Astrocyte (in vitro differentiated cells and primary cell): ENCODE measurements at places on chromosomes 12 and 14. TPM values are rescaled to one million over a fixed set of nuclear protein-coding genes. Genes with fewer than 3 reads are reported as not detected.

The OR4K17 gene
- total RNA-seq, result not detected in 2 replicates

GRCh38 chr12:63985456-63985855, 141.0 kb downstream of the SRGAP1 start:
- DNase-seq, result no peak

The OVCH1 gene
- total RNA-seq, result not detected in 2 replicates

The TROAP gene
- total RNA-seq, result 2.2 and 2.7 TPM in 2 replicates

GRCh38 chr12:58176296-58176869, 235.0 kb downstream of the ATP23 start:
- DNase-seq, result peak; percentile 3

- DNase-seq, result no peak
Observed at GRCh38 chr14:96739200-96739910, 57.8 kb upstream of the VRK1 start.

The RNF212B gene
- not detected in 2 replicates for total RNA-seq

- no peak for DNase-seq
Observed at GRCh38 chr12:102800565-102800964, 116.5 kb downstream of the PAH start.

The C12orf75 gene
- 130 and 163 TPM in 2 replicates for total RNA-seq

GRCh38 chr12:98909746-98910145, 264.7 kb downstream of the APAF1 start:
- DNase-seq, result no peak

The KRT78 gene
- total RNA-seq, result not detected in 2 replicates

DNA sequence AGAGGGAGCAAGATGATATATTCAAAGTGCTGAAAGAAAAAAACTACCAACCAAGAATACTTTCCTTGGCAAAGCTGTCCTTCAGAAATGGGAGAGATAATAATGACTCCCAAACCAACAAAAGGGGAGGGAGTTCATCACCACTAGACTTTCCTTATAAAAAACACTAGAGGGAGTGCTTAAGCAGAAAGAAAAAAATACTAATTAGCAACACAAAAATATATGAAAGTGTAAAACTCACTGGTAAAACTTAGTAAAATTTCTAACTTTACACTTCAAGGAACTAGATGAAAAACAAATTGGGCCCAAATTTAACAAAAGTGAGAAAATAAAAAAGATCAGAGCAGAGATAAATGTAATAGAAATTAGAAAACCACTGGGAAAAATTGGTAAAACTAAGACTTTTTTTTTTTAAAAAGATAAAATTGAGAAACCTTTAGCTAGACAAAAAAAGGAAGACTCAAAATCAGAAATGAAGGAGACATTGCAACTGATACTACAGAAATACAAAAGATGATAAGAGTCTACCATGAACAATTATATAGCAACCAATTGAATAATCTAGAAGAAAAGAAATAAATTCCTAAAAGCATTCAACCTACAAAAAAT, 60.4 kb upstream of the FAR2 start:
- DNase-seq, result no peak

DNA sequence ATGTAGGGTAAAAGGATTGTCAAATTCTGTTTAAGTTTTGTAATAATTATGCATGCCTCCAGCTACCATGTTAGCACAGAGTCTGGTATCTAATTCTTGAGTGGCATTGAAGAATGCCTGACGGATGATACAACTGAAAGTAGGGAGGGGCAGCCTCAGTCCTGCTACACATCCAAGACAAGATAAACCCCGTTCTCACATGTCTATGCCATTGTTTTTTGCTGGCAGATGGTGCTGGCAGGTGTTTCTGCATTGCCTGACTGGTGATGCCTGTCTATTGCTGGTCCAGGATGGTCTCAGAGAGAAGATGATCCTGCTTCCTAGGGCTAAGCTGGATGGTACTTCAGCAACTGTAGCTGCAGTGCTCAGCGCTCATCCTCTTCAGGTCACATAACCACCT, 245.8 kb upstream of the NAV3 start:
- DNase-seq, result no peak

GRCh38 chr12:24979329-24979728, 30.4 kb upstream of the BCAT1 start:
- DNase-seq, result no peak

The KRT82 gene
- total RNA-seq, result not detected in 2 replicates

DNA sequence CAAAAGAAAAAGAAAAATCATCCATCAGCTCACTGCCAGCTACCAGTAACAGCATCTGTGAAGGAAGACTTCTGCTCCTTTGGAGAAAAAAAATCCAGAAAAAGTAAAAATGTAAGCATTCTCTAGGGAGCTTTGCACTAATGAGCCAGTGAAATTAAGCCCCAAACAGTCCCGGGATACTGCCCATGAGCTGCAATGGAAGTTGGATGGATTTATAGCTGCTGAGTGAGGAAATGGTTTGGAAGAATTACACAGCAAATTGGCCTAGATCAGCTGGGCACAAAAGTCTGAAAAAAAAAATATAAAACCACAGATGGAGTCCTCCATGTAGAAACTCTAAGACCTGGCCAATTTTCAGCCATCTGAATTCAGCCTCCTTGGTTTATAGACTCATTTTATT, 462.9 kb upstream of the USP15 start:
- DNase-seq, result no peak

GRCh38 chr14:59870277-59871165, at the start of gene RTN1:
RTN1 (minus strand) TSS chr14:59870776; CDS start chr14:59870630, 146 bp downstream.
- peak; percentile 33 for DNase-seq

The TAS2R10 gene
- 0.27 and 0.29 TPM in 2 replicates for total RNA-seq

- DNase-seq, result no peak
Observed at GRCh38 chr14:61451491-61451890, 130.1 kb downstream of the PRKCH start.

GRCh38 chr14:44529026-44529425, 21.9 kb upstream of the FSCB start:
- peak; percentile 49 for DNase-seq

The TDRD9 gene
- not detected in 2 replicates for total RNA-seq

DNA sequence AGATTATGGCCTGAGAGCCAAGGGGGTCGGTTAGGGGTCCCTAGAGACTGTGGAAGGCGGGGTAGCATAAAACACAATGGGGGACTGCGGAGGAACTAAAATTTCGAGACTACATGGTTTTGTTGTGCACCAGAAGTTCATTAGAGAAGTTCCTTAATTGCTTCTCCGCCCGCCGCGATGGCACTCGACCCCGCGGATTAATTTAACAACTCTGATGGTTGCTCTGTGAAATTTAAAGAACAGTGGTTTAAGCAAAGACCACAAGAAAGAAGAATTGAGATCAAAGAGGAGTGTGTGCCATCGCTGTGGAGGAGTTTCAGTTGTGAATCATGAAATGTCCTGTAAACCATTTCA, 1.4 kb upstream of the CCDC88C start:
- DNase-seq, result no peak

DNA sequence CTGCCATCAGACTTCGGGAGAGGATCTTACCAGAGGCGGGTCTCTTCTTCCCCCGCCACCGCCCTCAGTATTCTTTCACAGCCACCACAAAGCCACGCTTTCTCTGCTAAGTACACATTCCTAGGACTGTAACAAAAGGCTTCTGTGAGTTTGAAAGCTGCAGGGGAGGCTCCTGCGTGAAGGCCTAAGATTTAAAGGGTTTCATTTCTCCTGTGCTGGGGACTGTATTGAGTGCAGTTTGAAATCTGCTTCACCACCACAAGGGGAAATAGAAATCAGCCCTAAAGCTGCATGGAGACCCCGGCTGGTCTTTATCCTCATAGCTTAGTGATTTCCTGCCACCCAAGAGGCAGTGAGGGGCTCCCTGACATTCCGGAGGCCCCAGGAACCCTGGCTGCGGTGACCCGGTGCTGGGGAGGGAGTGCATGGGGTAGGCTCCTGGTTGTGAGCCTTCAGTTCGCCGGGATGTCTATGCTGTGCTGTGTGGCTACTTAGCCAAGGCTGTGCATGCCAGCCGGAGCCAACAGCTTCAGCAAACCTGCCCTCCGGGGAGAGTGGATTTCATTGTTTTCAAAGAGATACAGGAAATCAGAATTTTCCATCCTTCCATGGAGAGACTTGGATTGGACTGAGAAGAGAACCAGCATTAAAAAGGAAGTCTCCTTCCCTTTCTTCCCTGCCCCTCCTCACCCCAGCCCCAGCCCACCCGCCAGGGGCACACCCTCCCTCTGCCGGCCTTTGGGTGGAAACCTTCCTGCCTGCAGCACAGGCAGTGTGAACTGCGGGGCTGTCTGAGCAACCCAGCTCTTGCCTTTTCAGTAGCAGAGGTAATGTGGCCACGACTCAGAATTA, 163.3 kb downstream of the ETV6 start:
- no peak for DNase-seq

The SLC24A4 gene
- not detected in 2 replicates for total RNA-seq

DNA sequence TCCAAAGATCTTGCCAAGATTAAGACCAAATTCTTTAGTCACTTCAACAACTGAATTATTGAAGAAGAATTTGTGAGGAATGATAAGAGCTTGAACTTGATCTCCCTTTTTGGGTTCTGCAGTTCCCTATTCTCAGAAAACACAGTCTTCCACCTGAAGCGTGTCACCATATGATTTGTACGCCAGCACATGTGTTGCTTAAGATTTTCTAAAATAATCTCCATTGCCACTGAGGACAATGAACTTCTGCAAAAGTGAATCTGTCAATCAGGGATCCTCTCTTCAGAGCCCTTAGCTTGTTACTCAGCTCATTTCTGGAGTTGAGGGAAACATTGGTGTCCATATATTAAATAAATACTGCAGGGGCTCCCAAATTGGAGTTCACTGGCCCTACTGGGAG, 4.2 kb upstream of the SPIC start:
- DNase-seq, result no peak

- no peak for DNase-seq
Observed at GRCh38 chr12:30301291-30301690, 394.4 kb downstream of the IPO8 start.

- no peak for DNase-seq
Observed at GRCh38 chr12:103495469-103496456, at the start of gene C12orf42. C12orf42 (minus strand) TSS chr12:103495968; CDS start chr12:103478426, 17,542 bp downstream.

The SPTSSA gene
- total RNA-seq, result 23.5 and 26.6 TPM in 2 replicates

DNA sequence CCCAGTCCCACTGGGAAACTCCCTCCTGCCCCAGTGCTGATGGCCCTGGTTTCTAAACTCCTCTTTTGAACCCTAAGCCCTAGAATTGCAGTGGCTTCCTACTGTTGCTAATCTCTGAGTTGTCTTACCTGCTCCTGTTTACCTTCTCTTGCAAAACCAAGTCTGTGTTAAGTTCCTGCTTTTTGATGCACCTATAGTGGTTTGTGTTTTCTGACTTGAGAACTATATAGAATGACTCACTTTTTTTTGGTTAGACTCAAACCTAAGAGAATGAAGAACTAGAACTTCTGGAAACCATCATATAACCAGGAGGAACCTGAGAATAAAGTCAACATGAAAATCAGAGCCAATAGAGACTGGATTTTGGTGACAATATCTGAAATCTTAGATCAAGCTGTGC, 5.5 kb upstream of the GAS2L3 start:
- no peak for DNase-seq

- DNase-seq, result peak; percentile 31
Observed at GRCh38 chr14:76909266-76909665, 83.1 kb downstream of the LRRC74A start.

DNA sequence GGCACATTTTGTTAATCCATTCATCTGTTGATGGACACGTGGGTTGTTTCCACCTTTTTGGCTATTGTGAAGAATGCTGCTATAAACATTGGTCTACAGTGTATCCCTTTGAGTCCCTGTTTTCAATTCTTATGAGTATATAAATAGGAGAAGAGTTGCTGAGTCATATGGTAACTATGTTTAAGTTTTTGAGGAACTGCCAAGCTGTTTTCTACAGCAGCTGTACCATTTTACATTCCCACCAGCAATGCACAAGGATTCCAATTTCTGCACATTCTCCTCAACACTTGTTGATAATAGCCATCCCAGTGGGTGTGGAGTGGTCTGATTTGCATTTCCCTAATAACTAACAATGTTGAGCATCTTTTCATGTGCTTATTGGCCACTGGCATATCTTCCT, 6.9 kb upstream of the SVOP start:
- no peak for DNase-seq

DNA sequence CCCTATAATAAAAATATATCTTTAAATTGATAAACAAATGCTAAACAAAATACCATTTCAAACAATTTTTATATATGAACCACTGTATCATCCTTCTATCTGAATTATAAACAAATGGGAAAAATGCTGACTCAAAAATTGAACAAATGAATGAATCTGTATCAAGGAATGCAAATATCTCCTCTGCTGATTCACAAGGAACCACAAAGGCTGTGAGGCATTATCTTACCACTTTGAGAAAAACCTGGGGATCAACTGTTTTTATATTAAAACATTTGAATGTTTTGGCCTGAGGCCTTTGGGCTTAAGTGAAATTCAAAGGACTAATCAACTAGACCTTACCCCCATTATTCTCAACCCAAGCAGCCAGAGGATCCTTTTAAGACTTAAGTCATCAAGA, 86.3 kb downstream of the EML5 start:
- peak; percentile 42 for DNase-seq

DNA sequence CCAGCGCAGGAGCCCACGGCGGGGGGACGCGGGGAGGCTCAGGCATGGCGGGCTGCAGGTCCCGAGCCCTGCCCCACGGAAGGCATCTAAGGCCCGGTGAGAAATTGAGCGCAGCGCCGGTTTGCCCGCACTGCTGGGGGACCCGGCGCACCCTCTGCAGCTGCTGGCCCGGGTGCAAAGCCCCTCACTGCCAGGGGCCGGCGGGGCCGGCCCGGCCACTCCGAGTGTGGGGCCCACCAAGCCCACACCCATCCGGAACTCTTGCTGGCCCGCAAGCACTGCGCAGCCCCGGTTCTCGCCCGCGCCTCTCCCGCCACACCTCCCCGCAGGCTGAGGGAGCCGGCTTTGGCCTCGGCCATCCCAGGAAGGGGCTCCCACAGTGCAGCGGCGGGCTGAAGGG, 8.5 kb upstream of the TSPAN8 start:
- no peak for DNase-seq

DNA sequence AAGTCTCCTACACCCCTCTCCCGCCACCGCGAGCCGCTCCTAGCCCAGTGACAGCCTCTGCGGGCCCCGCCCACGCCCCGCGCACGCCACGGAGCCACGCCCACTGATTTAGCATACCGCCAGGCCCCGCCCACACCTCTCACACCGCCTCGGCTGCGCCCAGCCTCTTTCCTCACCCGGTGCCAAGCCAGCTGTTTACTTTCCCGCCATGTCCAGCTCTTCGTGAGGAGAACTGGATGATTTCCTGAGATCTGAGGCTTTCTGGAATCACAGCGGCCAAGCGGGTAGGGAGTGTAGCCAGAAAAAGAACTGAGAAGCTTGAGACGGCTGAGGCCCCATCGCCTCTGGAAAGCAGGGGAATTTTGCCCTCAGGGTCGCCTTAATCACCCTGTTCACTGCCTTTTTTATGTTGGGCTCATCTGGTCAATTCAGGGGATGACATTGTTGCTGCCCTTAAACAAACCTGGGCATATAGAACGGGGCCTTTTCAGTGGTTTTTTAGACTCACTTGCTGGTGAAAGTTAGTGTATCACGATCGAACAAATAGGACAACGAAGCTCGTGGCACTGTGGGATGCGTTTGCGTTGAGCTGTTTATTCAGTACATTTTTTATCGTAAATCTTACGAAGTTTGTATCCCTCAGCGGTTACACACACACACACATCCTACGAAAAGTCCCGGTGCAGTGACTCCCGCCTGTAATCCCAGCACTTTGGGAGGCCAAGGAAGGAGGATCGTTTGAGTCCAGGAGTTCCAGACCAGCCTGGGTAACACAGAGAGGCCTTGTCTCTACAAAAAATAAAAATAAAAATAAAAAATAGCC, at the start of gene RNF212B:
Gene RNF212B (plus strand): TSS at position 165 of the 823 bp plus-strand sequence. CDS start 2,410 bp downstream, outside the sequence.
- DNase-seq, result peak; percentile 46

- no peak for DNase-seq
Observed at GRCh38 chr12:14244876-14245669, 120.4 kb upstream of the ATF7IP start.
